DMS79 (cell line): ENCODE measurements at places on chromosomes 12 and 14.

DNA sequence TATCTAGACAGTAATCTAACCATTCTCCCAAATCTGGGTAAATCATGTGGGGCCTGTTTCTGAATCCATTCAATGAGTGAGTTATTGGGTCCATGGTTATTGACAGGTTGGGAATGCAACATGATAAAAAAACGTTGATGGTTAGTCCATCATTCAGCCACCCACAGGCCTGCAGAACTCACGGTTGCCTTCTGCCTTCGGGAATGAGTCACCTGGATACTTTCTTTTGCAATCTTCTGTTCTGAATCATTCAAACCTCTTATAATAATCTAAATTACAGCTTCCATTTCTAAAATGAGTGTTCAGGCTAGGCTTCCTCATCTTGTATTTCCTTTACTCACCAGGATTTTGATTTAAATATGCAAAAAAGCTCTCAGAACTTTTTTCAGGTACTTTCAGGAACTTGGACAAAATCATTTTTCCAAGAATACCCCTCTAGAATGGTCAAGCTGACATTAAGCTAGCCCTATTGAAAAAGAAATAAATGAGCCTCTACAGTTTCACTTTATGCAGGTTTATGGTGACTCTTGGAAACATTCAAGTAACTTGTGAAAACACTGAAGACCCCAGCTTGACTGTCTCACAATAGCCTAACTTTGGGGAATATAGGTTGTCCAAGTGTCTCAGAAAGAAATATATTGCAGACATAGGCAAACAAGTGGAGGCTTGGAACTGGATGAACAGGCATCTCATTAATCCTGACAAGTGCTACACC, 94.4 kb downstream of the KCNK10 start:
- DNase-seq = no peak

- DNase-seq = no peak
These were observed 339.8 kb downstream of the PCNX1 start for GRCh38 chr14:71247106-71247505.

DNA sequence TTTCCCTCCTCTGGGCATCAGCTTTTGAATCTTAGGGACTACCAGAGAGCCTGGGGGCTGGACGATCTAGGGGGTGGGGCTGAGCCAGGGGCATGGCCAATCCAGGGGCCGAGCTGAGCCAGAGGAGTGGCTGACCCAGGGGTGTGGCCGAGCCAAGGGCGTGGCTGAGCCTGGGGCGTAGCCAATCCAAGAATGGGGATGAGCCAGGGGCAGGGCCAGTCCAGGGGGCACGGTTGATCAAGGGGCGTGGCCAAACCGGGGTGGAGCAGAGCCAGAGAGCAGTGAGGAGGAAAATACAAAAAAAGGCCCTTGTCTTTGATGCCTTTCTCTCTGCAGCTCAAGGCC, 219.3 kb upstream of the NOS1 start:
- no peak for DNase-seq

- no peak for DNase-seq
These were observed 50.5 kb downstream of the ATF7 start for GRCh38 chr12:53575502-53576249.

- DNase-seq = no peak
These were observed 4.4 kb upstream of the M6PR start for GRCh38 chr12:8953773-8954402.

DNA sequence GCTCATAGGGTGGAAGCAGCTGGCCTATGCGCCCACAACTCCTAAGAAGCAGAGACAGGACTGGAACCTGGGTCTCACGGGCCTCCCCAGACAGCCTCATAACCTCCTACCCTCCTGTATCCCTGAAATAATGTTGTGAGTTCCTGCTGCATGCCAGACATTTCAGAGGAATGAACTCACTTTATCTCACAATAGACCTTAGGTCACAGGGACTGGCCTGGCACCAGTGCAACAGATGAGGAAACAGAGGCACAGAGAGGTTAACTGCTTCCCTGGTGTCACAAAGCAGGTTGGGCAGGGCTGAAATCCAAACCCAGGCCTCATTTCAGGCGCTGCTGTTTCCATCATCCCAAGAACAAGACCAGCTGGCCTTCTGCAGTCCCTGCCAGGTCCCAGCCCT, 5.3 kb downstream of the PHETA1 start:
- DNase-seq = no peak

DNA sequence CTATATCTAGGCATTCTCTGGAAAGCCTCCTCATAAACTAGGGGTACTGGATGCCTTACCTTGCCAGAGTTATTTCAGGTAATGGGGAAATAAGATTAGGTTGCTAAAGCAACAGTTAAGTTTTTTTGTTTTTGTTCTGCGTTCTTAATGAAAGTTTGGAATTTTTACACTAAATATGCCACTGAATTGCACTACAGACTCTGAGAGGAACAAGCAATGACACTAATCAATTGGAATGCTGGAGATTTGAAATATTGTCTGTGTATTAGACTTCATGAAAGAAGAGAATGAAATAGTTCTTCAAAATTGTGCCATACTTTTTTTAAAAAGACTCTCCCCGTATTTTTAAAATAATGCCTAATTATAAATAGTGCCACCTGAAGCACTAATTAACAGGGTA, 287.8 kb downstream of the NAV3 start:
- no peak for DNase-seq

DNA sequence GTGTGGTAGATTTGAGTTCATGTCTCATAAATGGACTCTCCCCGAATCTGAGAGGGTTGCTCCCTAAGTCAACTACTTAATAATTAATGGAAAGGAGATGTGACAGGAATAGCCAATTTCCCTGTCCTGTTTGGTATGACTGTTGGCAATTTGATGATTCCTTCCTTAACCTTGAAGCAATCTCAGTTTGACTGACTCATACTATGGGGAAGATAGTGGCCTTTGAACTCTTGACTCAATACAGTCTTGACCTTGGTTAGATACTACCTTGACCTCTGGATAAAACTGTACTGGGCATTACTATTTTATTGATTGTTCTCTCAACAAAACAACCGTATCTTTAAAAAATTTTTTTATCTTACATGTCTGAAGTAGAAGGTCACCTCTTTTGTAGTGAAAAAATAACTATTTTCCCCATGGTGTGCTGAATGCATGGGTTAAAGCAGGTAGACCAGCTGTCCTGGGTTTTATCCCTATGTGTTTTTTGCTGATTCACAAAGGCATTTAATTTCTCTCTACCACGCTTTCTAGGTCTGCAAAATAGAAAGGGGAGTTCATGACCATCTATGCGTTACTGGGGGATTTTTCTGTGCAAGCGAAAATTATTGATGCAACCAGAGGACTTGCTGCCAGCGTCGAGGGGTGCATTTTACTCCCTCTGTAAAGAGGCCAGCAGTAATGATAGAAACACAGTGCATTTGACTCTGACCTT, 80.1 kb downstream of the ETV6 start:
- DNase-seq = no peak

GRCh38 chr12:7009512-7009911, 8.8 kb downstream of the LPCAT3 start:
- no peak for DNase-seq

GRCh38 chr14:74478996-74479635, 14.0 kb downstream of the NPC2 start:
- no peak for DNase-seq

- no peak for DNase-seq
These were observed 12.5 kb upstream of the MAP3K9 start for GRCh38 chr14:70821584-70822529.

GRCh38 chr14:61525293-61526011, 169.9 kb upstream of the HIF1A start:
- peak; percentile 84 for DNase-seq

DNA sequence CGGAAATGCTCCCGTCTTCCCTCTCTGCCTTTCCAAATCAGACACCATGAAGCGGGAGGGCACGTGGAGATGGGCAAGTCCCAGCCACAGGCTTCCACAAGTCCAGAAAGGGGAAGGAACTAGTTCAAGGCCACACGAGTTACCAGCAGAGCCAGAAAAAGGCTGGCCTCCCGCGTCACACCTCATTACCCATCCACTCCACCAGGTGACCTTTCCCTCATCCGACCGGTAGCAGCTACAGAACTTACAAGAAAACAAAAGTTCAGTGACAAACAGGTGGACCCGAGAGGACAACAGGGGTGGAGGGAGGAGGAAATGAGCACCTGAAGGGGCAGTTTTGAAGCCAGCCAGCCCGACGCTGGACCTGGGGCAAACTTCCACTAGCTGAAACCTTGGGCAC, 46.9 kb downstream of the CHGA start:
- no peak for DNase-seq

GRCh38 chr14:100562751-100563150, 24.5 kb downstream of the BEGAIN start:
- no peak for DNase-seq

GRCh38 chr12:92928421-92928961, 604 bp downstream of the EEA1 start:
- no peak for DNase-seq

GRCh38 chr14:98578204-98578603, 693.8 kb downstream of the BCL11B start:
- no peak for DNase-seq

DNA sequence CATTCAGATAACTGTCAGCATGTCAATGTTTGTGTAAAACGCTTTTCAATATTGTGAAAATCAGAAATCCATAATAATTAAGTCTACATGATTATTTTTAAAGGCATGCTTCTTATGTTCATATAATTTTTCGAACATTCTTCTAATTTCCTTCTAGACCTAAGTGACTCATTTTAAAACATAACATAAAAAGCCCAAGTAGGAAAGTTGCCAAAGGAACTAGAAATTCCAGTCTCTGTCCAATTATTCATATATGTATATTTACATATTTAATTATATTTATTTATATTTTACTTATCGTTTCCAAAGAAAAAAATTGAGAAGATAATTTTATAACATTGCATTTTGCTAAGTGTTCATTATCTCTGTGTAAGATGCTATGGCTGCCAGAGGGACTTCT, 110.4 kb downstream of the TMTC1 start:
- no peak for DNase-seq

DNA sequence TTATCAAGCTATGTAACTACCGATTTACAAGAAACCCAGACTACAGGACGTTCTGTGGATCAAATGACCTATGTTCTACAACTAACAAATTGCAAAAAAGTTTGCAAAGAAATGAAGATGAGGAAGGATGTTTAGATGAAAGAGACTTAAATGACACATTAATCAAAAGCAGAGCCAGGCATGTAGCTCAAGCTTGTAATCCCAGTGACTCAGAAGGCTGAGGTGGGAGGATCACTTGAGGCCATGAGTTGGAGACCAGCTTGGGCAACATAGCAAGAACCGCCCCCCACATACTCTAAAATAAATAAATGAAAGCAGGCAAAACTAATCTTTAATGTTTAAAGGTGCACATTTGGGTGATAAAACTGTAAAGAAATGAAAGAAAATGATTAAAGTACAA, 331.9 kb downstream of the BTG1 start:
- DNase-seq = no peak

- DNase-seq = no peak
These were observed 24.0 kb downstream of the FKBP11 start for GRCh38 chr12:48901278-48901677.

DNA sequence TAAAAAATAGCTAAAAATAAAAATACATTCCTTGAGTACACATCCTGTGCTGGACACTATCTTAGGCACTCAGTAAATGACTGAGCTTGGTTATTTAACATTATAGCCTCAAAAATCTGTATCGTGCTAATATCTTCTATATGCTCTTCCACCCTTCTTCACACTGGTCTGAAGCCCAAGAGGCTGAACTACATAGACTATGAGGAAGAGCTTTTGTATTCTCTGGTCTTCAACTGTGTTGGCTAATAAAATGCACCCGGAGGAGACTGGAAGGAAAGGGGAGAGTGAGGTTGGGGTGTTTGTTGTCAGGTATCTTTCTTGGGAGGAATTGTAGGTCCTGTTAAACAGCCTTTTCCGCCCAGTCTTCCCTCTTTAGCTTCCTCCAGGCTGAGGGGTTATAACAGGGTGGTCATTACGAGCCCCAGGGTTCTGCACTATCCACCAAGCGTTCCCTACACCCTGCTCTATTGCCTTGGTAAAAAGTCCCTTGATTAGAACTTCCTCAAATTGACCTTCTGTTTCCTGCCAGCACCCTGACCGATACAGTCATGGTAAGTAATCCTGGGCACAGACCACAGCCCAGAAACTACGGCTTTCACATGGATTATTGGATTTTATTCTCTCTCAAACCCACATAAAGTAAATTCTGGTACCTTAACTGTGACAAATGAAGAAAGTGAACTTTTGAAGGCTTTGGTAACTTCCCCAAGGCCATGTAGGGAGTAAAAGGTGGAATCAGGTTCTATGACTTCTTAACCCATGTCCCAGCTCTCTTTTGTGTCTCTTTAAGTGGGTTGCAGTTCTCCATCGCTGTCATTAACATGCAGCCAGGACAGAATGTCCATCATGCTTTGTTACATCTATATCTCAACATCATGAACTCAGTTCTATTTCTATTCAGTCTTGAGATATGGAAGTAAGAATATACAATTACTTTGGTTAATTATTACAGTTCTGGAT, 71.3 kb downstream of the PTHLH start:
- DNase-seq = no peak

- DNase-seq = no peak
These were observed 1236.6 kb downstream of the BCL11B start for GRCh38 chr14:98035396-98035795.

DNA sequence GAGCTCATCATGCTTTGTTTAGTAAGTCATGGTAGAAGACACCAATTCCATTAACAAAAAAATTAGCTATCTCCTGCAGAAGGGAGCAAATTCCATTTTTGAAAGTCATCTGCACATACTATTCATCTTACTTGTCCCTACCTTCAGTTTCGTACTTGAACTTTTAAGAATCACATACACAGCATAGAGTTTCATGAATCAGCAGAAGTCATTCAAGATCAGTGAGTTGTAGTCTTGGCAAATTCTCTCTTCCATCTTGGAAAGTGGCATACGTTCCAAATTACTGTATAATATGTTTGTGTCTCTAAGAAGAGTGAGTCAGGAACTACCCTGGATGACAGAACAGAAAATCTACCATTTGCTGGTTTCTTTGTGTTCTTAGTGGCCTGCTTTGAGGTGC, 14.1 kb downstream of the VRK1 start:
- DNase-seq = no peak

GRCh38 chr12:106342397-106343213, 14.9 kb upstream of the POLR3B start:
- DNase-seq = peak; percentile 39

GRCh38 chr12:54934419-54934818, 50.1 kb downstream of the TESPA1 start:
- no peak for DNase-seq

GRCh38 chr12:52539083-52539820, 13.7 kb downstream of the KRT71 start:
- peak; percentile 45 for DNase-seq

- no peak for DNase-seq
These were observed 29.2 kb upstream of the C14orf180 start for GRCh38 chr14:104550340-104550860.

DNA sequence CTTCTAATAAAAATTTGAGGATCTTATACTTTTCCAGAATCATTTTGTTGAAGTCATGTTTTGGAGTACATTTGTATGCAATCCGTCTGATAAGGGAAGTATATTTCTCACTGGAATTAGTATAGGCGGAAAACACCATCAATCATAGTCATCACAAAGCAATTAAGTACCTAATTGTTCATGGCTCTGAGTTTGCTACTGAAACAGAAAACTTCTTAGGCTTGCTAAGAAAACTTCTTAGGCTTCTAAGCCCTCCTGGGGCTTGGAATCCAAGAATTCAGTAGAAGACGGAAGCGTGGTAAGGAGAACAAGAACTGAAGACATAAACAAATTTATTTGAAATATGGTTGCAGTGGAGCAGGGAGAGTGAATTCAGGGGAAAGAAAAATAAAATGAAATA, 636.3 kb downstream of the DIO2 start:
- DNase-seq = no peak

GRCh38 chr14:34161351-34162082, 210.6 kb upstream of the EGLN3 start:
- no peak for DNase-seq

- no peak for DNase-seq
These were observed 1.1 kb upstream of the CKAP4 start for GRCh38 chr12:106248846-106249371.
